CD4-positive, alpha-beta T cell (primary cell): ENCODE measurements at places on chromosomes 5 and 9.

DNA sequence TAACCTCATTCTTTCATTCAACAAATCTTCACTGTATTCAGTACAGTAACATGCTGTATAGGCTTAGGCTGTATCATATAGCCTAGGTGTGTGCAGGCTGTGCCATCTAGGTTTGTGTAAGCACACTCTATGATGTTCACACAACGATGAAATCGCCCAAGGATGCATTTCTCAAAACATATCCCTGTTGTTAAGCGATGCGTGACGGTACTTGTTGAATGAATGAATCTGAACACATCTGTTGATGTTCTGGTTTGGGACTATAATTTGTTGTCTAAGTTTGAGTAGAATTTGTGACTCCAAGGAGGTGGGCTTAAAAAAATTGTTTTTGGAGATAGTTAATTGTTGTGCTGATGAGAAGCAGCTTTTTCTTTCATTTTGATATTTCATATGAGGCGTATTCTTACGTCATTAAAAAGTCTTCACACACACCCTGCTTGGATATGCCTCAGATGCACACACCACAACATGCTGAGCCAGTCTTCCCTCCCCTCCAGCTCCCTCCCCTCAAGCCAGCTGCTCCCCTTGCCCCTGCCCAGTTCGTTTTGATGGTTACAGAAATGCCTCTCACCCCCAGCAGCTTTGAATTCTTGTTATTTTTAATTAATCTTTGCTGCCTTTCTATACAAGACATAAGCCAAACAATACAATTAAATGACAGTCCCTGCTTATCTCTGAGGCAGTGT is 5.5 kb upstream of the PSAT1 start:
- DNase-seq: no peak

GRCh38 chr5:134370311-134370870 is 978 bp upstream of the UBE2B start:
- no peak for DNase-seq

- DNase-seq: no peak
Observed at GRCh38 chr9:116905171-116905588, 218.1 kb downstream of the TRIM32 start.

GRCh38 chr9:126341902-126342301 is 15.3 kb downstream of the MVB12B start:
- no peak for DNase-seq

DNA sequence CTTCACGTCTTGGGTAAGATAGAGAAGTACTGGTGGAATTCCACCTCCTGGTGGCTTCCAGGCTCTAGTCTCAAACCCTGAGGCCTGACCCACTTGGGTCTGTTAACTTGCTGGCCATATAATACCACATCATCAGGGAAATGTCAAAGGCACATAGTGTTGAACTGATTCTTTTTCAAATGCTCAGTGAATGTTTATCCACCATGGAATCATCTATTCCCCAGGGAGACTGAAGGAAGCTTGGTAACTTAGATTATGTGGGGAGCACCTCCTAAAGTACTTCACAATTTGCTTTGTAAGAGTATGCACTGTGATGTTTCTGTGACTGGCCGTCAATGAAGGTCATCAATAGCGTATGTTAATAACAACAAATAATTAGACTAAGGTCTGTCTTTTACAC is 16.1 kb downstream of the MACROH2A1 start:
- DNase-seq: no peak
